Endothelial cell of umbilical vein (primary cell): ENCODE measurements at places on chromosomes 1 and 21. TPM values are rescaled to one million over a fixed set of nuclear protein-coding genes. Genes with fewer than 3 reads are reported as not detected.

MLLT11 gene
- polyA plus RNA-seq: 24.4 and 25.2 TPM in 2 replicates

OR2L5 gene
- not detected in 2 replicates for polyA plus RNA-seq

DNA sequence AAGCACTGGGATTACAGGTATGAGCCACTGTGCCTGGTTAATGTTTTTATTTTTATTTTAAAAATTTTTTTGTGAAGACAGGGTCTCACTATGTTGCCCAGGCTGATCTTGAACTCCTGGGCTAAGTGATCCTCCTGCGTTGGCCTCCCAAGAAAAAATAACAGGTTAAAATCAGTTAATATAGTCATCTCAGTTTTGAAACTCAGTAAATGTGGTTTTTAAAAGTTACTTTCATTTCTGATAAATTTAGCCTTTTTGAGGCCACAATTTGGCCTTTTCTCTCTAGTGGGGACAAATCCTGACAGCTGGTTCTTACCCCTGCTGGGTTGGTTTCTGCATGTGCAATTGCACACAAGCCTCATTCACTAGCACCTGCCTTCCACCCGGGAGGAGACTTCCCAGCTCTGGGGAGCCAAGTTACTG lies 13.3 kb downstream of the PMF1 start:
- no peak for DNase-seq

- no peak for DNase-seq
Measured at GRCh38 chr1:245180496-245181157, 25.8 kb downstream of the KIF26B start.

DNA sequence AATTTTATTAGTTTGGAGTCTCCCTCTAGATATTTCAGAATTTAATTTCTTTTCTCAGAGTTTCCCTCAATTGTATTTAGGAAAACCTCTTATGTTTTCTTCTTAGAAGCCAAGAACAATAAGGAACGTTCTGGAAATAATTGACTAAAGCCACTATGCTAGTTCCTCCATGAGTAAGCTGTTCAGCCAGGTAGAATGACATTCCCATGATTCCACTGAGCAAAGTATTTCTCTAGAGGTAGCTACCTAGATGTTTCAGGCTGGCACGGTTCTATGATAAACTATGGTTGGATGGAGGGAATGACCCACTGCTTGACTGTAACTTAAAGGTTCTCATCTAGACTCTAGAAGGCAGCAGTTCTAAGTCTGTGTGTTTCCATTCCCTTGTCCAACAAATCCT lies 62.4 kb downstream of the CLDN17 start:
- DNase-seq: no peak

ERICH3 gene
- polyA plus RNA-seq: not detected in 2 replicates

PRDM16 gene
- not detected in 2 replicates for polyA plus RNA-seq

GRCh38 chr1:24470592-24470991 lies 32.0 kb upstream of the RCAN3 start:
- DNase-seq: no peak

LCE1D gene
- polyA plus RNA-seq: not detected in 2 replicates

GRCh38 chr1:200226268-200226968 lies 183.4 kb downstream of the ZNF281 start:
- peak; percentile 19 for DNase-seq

AXDND1 gene
- polyA plus RNA-seq: 0.11 and 0.17 TPM in 2 replicates

TCHH gene
- not detected in 2 replicates for polyA plus RNA-seq

- no peak for DNase-seq
Measured at GRCh38 chr1:175478217-175478616, 265.2 kb downstream of the TNR start.

RRP1B gene
- polyA plus RNA-seq: 11.6 and 13.0 TPM in 2 replicates

VANGL2 gene
- polyA plus RNA-seq: 0.01 TPM in 1 of 2 replicates, not detected in the other

- DNase-seq: no peak
Measured at GRCh38 chr1:155389826-155390225, 69.1 kb downstream of the RUSC1 start.

- no peak for DNase-seq
Measured at GRCh38 chr1:248373761-248374160, 1.8 kb upstream of the OR2T6 start.

DNA sequence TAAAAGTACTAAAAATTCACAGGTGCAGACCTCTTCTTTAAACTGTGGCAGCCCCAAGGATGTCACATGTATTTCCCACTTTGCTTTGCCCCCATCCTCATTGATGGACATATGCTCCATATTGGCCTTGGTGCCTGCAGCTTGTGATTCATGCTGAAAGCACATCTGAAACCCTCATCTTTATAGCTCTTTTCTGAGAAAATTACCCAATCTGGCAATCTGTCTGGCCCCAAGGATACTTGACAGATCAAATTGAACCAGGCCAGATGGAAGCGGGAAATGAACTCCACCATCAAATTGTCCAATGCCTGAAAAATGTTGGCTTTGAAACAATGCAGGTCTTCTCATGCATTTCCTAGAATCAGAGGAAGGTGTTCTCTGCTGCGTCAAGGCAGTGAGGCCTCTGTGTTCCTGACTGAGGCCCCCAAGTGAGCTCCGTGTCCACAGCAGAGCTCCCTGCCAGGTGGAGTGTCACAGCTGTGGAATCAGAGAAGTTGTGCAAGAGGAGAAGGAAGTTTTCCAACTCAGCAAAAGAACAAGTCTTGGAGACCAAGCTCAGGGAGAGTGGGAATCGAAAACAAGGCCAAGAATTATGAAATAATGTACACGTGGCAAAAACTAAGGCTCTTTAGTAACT lies 323.7 kb downstream of the PLPP3 start:
- DNase-seq: no peak

DNA sequence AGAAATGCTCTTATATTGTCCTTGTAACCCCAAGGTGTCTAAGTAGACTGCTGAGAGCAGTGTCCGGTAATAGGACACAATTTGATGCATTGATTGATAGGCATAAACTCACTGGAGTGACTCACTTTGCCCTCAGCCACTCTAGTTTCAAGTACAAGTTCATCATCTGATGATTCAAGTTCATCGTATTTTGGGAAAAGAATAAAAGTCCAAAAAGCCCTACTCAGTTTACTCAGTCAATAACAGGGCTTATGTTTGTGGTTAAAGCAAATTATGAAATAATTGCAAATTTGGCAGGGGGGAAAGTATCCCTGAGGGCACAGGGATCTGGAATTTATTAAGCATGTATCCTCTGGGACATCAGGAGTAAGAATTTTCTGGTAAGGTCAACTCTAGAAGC lies 7.6 kb upstream of the ATF3 start:
- DNase-seq: no peak

DNA sequence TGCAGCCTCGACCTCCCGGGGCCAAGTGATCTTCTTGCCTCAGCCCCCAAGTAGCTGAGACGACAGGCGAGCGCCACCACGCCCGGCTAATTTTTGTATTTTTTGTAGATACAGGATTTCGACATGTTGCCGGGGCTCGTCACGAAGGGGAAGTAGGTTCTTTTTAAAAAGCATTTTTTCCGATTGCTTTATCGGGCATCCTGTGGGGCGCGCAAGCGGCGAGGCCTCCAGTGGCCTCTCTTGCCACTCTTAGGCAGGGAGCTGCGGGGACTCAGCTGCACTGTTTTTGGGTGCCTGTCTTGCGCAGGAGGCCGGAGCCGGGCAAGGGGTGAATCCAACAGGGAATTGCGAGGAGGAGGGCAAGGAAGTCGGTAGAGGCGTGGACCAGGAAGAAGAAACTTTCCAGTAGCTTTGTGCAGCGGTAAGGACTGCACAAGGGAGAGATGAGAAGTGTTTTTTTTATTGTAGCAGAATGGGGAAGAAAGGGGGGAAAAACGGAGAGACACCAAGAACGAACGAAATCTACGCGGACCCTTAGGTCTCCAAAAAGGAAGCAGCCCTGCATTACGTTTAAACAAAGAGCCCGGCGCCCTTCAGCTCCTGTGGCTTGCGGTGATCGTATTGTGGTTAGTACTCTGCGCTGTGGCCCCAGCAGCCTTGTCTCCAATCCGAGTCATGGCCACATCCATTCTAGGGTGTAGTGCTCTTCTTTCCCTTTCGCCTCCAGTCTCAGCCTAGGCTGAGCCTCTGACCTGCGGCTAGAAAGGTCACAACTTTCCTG lies 164.8 kb downstream of the PPIAL4G start:
- no peak for DNase-seq

IFI44 gene
- 10.1 and 12.3 TPM in 2 replicates for polyA plus RNA-seq

- no peak for DNase-seq
Measured at GRCh38 chr1:44114098-44114497, 4.5 kb upstream of the KLF17 start.

DNA sequence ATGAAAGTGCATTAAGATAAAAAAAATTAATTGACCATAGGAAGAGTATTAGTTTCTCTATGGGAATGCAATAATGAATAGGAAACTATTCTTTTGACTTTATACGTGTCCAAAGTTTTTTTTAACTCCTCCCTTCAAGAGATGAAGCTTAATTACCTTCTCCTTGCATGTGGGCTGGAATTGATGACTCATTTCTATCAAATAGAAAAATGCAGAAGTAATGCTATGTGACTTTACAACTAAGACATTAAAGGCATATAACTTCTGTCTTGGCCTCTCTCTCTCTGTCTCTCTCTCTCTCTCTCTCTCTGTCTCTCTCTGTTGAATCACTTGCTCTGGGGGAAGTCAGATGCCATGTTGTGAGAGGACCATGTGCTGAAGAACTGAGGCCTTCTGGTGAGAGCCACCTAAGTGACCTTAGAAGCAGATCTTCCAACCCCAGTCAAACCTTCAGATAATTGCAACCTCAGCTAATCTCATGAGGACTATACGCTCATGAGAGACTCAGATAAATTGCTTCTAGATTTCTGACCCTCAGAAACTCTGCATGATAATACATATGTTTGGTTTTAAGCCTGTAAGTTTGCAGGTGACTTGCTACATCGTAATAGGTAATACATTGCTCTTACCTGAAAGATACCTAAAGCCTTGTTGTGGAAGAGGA lies 414.2 kb downstream of the KCNT2 start:
- no peak for DNase-seq

IL20 gene
- not detected in 2 replicates for polyA plus RNA-seq

SEMA4A gene
- polyA plus RNA-seq: 0.97 and 1.5 TPM in 2 replicates

FCRL1 gene
- polyA plus RNA-seq: not detected in 2 replicates

DNA sequence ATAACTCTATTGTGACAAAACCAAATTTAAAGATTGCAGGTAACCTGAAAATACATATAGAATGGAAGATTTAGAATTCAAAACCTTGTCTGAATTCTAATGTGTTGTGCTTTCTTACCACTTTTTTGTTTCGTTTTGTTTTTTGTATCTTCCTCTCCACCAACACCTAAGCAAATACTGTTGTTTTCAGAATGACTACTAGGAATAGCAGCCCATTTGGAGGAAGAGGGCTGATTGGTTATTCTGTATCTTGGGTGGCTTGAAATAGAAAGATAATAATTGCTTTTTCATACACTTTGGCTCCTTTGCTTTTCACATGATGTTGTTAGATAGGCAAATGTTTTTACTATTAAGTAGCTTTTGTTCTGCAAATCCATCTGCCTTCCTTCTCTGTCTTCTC lies 61.0 kb upstream of the LRRC7 start:
- no peak for DNase-seq

MASP2 gene
- polyA plus RNA-seq: not detected in 2 replicates

CRB1 gene
- not detected in 2 replicates for polyA plus RNA-seq
